ENCODE measurements at places on chromosomes 16 and 17.
A peak's percentile ranks its signal among the peaks of the same experiment; 100 is the strongest.

DNA sequence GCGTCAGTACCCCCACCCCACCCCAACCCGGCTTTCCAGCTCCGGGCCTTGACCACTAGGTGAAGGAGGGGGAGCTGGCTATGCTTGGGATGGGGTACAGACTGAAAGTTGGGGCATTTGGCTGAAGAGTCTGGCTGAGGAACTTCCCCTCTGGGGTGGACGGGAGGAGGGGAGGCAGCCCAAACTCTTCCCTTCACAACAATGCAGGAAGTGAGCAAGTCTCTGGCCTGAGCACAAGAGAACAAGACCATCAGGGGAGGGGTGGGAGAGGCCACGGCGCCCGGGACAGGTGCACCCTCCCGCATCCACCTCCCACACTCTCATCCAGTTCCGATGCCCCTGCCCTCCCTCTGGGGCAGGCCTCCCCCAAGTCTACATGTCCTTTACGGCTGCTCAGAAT is 5.6 kb downstream of the USH1G start:
- no peak for DNase-seq

- DNase-seq = peak; percentile 33
Observed at GRCh38 chr16:76360404-76360803, 83.2 kb downstream of the CNTNAP4 start.

GRCh38 chr17:78529871-78530670 is 47.1 kb downstream of the DNAH17 start:
- peak; percentile 40 for DNase-seq

DNA sequence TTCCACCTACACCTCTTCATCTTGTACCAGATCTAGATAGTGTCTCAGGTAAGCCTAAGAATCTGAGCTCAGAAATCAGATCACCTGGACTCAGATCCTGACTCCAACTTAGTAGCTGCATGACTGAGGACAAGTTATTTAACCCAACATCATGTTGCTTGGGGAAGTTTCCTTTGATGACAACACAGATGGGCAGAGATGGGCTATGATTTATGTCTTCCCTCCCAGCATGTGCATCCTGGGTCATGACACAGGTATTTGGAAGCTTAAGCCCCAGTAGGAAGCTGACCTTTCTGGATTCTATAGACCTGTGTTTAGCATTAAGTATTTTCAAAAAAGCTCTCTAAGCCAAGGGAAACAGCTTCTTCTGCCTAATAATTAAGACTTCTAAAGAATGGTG is 12.4 kb upstream of the HEATR6 start:
- no peak for DNase-seq

- peak; percentile 27 for DNase-seq
Observed at GRCh38 chr16:19621445-19621844, 65.9 kb downstream of the VPS35L start.

GRCh38 chr17:72460711-72461110 is 339.9 kb downstream of the SOX9 start:
- no peak for DNase-seq

DNA sequence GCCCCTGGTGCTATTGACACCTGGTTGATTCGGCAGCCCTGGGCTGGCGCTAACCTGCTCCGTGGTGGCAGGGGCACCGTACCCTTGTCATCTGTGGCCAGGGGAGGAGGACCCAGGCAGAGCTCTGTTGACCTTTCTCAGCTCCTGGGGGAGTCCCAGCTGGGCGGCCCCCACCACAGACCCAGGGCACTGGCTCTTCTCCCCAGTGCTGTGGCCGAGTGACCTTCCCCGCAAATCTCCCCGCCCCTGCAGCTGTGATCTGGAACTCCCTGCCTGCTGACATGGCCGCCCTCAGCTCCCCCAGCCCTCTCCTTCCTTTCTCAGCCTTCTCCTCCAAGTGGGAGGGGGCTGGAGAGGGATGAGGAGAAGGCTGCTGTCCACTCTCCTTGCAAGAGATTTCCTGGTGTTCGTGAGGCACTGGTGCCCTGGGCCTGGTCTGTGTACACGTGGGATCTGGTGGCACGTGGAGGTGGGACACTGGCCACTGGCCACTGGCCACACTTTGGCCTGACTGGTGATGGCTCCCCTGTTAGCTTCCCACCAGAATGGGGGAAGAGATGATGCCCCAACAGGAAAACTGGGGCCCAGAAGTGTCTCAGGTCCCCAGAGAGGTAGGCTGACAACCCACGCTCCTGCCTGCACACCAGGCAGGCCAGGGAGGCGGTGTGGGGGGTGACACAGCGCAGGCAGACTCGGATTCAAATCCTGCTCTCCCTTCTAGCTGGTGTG is 8.2 kb downstream of the FMNL1 start:
- no peak for DNase-seq

DNA sequence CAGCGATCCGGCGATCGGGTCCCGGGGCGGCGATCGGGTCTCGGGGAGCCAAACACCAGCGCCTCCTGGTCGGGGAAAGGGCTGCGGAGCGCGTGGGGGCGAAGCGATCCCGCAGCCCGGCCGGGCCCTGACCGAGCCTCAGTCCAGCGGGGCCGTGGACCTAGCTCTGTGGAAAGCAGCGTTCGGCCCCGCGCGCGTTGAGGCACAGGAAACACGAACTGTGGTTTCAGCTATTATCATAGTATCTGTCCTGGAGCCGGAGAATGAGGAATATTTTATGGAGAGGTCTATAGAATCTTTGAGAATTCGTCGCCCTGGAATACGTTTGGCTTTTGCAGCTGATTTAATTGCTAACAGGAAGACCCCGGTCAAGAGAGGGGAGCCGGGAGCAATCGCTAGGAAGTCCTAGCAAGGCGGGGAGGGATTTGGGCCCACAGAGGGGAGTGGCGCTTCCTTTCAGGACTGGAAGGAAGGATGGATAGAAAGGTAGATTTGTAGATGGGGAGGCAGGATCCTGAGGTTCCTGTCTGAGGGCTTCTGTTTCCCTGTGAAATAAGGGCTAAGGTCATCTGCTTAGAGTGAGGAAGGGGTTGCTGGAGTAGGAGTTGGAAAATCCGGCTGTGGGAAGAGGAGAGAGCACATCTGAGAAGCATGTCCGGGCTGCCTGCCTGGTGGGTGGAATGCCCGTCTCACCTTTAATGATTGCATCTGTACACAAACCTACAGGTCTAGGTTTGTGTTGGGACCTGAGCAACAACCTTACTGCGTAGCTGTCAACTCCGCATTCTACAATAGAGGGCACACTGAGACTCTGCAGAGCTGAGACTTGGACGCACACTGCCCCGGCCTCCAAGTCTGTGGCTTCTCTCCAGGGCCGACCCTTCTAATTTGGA is 770 bp downstream of the CCNF start:
- DNase-seq = peak; percentile 53

- no peak for DNase-seq
Observed at GRCh38 chr17:36610474-36610873, 9.1 kb downstream of the MRM1 start.

DNA sequence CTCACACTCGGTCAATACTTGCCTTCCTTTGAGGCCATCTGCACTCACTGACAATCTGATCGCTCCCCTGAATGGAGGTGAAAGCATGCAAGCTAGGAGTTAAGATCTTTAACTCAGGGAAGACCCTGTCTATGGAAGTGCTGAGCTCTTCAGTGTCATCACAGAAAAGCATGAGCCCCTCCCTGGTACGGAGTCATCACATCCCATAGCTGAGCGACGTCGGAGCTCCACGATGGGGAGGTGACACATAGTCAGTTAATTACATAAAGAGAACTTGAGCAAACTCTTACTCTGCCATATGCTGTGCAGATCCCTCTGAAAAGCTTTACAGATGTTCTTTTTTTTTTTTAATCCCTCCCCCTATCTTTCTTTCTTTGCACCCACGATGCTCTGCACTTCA is 463.2 kb downstream of the WWOX start:
- DNase-seq = no peak

GRCh38 chr17:65587534-65588180 is 26.2 kb upstream of the AXIN2 start:
- no peak for DNase-seq

- no peak for DNase-seq
Observed at GRCh38 chr17:40097931-40098845, 2.2 kb downstream of the NR1D1 start.

DNA sequence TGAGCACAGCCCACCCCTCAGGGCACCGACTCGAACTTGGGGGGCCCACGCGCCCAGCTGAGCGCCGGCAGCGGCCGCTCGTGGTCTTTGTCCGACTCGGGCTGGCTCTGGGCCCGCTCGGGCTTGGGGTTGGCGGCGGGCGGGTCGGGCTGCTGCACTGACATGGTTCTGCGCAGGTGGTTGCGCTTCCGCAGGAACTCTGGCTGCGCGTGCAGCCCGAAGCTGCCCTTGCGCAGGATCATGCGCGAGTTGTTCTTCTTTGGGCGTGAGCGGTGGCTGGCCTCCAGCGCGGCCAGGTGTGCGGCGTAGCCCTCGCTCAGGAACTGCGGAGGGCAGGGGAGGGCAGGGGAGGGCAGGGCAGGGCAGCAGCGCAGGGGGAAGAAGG is 11.1 kb downstream of the PIMREG start:
- peak; percentile 80 for DNase-seq

DNA sequence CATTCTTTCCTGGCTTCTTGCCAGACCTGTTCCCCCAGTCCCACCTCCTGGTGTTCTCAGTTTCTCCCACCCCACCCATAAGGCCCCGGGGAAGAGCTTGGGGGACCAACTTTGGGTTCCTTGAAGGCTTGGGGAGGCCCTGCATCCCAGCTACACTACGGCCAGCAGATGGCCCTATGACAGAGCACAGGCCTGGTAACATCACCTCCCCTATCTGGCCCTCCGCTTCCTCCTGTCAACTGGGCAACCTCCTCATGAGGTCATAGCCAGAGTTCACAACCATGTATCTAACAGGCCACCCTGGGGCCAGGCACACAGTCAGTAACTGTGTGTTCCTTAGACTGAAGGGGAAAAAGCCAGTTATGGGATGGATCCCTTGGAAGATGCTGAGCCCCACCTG is 31.4 kb downstream of the MYO15A start:
- no peak for DNase-seq

GRCh38 chr17:34991606-34992005 is 11.3 kb downstream of the LIG3 start:
- DNase-seq = no peak

- DNase-seq = no peak
Observed at GRCh38 chr17:73932216-73932749, 271.2 kb upstream of the RPL38 start.

DNA sequence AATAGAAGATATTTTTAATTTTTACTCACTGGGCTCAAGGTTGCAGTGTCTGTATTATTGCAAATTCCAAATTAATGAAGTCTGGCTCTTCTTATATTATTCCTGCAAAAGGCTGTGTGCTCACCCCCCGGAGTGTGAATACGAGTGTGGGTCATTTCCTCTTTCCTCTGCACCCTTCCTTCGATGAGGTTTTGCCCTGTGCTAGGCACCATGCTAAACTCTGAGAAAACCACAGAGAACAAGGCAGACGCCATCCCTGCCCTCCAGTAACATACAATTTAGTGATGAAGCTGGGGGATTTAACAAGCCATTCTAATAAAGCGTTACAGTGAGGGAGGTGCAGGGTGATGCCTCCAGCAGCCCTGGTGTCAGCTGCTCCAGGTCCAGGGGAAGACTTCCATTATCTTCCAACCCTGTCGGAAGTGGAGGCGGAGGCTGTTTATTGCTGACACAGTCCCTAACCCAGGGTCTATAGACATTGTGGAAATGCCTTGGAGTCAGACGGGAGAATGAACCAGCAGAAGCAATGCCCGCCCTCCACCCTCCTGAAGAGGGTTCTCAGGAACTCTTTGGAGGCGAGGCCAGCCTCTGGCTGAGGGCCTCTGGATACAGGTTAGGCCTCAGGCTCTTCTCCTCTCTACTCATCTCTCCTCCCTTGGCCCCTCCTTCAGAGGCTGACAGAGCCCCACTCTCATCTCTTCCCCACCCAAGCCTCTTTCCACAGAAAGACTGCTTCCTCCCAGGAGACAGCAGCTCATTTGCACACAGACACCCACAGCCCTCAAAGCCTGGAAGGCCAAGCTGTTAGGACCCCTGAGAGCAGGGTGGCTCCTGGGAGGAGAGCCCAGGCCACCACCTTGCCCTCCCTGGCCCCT is 2.0 kb upstream of the ACE start:
- no peak for DNase-seq

DNA sequence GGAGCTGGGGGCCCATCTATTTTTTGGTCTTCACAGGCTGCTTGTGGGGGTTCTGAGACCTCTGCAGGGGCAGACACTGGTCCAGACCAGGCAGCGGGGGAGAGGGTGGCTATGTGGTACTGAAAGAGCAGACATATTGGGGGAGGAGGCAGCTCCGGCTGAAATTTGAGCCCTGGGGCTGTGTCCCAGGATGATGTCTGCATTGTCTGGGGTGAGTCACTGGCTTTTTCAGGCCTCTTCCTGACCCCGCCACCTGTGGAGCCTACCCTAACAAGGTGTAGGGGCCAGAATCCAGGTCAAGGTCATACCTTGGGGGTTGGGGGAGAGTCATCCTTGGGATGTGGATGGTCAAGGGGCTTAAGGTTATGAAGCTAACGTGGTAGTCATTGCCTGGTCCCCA is 2.4 kb downstream of the CORO6 start:
- DNase-seq = no peak

Measured in eye (tissue), 1 donor.